ENCODE measurements at places on chromosomes 6 and 20.

DNA sequence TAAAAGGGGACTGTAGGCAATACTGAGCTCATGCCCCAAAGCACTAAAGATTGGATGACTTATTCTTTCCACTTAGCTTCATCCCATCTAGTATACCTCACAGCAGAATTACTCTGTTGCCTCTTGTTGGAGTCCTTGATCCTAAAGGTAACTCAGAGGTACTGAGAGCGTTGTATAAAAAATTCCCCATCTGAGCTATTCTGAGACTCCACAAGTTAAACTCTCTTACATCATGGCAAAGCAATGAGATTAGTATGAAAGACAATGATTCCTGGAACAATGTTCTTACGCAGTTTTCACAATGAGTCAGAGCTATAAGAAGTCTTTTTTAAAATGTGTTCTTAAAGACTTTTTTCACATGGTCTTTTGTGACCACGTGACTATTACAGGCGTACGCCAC lies 370.1 kb downstream of the ADGRB3 start:
- no peak for DNase-seq

DNA sequence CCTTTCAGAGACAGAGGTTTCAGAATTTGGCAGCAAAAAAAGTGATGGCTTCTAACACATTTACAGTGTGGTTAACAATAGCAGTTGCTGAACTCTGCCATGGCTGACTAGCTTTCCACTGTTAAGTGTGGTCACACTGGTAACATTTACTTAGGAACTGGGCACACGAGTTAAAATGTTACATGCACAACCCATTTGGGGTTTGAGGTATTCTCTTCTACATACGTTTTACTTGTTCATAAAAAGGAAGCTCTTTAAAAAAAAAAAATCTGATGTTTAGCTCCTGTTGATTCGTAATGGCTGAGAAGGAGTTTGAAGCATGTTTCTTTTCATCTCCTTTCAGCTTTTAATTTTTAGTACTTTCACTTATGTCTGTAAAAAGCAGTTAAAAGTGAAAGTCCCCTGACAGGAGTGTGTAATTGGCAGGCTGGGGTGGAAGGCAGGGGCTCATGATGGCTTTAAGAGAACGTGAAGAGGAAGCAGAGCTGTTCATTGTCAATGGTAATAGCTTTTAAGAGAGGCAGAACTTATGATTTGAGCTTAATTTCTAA lies 245.9 kb downstream of the FARS2 start:
- no peak for DNase-seq

- no peak for DNase-seq
Measured at GRCh38 chr6:142728910-142729481, 216.0 kb downstream of the HIVEP2 start.

DNA sequence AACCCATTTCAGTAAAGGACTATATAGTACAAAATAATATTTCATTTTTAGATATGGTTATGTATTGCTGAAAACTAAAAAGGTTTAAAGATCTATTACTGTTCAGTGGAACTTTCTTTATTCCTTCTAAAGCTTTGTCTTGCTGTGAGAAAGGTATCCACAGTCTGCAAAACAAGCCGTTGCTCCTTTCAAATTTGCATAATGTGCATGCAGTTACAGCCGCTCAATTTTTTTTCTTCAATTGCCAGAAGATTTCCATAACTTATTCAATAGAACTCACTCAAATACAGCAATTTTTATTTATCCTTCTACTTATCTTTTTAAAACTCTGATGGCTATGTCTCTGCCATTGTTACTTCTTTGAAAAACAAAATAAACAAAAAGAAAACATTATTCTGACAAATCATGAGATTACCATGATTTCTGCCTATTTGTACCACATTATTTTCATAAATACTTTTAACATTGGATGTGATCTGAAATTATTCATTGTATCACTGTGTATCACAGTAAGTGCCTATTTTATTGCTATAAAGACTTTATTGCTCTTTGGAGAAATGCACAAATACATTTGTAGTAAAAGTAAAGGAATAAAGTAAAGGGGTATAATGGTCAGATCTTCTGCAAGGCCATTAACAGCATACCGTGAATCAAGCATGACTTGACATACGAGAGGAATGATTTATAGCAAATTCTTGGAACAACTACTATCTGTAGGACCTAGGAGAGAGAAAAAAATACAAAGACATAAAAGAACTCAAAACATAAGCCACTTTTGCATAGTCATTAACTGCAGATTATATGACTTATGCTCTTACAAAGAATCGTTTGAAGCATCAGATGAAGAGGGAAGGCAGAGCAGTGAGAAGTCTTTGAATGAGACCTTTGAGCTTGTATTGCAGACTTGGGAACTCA lies 29.6 kb upstream of the HBS1L start:
- DNase-seq: no peak

GRCh38 chr20:20712004-20712473 lies 405 bp downstream of the RALGAPA2 start:
- DNase-seq: no peak

GRCh38 chr6:101633081-101633480 lies 239.6 kb downstream of the GRIK2 start:
- DNase-seq: no peak

DNA sequence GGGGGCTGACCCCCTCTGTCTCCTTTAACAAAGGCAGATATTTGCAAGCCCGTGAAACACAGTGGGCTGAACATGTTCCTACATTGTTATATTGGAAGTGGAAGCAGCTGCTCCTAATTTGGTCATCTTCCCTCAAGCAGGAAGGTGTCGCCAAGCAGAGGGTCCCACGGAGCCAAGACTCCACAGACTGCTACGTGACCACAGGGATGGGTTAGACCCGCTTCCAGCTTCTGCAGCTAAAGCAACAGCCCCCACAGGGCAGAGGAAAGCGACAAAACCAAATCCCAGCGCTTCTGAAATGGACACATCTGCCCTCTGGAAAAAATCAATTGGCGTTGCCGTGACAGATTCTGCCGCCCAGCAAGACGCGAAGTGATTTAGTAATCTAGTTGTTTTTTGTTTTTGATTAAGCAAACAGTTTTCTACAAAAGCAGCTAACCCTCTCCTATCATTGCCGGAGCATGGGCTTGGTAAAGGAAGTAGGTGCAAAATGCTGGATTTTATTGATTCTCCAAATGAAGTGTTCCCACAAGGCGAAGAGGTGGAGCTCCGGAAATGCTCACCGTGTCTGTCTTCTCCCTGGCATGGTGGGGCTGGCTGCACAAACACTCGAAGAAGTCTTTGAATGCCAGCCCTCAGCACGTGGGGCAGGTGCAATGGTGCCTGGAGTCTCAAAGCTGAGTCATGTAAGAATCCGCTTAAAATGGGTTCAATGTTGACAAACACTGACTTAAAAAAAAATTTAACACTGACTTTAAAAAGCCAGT lies 79.4 kb upstream of the FRMD1 start:
- DNase-seq: no peak

- DNase-seq: no peak
Measured at GRCh38 chr20:25048519-25048952, 9.4 kb downstream of the ACSS1 start.

DNA sequence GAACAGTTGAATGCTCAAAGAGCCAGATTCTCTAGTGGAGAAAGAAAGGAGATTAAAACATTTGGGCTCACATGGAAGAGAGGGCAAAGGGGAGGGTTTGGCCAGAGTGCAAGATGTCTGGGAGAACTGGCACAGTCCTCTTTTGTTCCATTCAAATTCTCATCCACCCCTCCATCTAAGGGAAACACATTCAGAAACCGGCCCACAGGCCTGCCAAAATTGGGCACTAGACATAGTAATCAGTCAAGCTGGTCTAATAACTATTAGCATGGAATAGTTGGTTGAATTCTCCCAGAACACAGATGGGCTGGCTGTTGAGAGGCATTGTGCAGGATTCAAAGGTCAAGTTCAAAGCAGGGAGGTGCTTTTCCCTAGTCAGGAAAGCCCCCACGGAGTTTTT lies 341.4 kb upstream of the IRAK1BP1 start:
- no peak for DNase-seq

- DNase-seq: peak; percentile 18
Measured at GRCh38 chr20:24337069-24337468, 132.4 kb upstream of the SYNDIG1 start.

DNA sequence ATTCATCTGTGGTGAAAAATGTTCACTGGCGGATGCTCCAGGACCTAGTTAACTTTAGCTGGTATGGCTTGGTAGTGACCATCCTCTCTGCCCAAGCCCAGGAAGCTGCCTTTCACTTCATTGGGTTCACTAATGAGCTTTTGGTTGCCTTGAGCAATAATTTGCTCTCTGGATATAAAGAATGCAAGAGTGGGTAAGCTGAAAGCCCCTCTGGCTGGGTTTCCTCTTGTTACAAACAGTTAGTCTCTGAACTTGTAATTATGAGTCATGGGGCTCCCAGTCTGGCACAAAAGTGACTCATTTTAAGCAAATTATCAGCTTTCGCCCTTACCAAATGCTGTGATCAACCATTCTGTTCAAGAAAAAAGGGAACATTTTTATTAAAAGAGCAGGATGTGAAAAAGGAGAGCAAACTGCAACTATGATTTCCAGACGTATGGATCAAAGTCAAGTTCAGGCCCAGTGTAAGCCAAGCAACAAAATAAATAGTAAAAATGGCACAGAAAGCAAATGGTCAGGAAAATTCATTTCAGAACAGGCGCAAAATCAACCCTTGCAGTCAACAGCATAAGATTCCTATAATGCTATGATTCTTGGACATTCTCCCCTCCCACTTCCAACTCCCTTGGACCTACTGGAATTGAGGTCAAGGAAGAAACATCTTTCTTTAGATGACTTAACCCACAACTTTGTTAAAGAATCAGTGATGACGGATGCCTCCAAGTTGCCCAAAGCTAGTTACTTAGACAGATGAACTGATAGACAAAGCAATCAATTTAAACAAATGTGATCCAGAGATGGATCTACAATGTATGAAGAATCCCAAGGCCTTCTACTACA lies 130.0 kb upstream of the KCNK16 start:
- peak; percentile 47 for DNase-seq

DNA sequence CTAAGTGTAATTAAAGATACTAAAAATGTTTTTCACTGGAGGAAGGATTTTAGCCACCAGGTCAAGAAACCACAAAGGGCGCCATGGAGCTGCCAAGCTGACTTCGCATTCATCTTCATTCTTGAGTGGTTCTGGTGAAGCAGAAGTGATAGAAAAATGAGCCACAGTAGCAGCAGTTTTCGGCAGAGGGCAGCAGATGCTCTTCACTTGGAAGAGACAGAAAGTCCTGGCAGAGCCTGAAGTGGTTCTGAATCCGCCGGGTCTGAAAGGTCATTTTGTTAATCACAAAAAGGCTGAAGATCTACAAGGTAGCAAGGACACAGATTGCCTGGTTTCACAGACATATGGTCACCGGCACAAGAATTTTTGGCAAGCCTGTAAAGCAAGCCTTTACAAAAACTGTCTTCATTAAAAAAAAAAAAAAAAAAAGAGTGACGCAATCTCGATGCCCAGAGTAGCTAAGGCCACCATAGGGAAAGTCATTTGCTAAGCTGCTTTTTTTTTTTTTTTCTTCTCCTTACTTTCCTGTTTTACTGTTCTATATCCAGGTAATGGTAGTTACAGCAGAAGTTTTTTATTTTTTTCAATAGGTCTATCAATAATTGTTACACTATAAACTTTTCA lies 345.1 kb upstream of the AGPAT4 start:
- DNase-seq: peak; percentile 13

DNA sequence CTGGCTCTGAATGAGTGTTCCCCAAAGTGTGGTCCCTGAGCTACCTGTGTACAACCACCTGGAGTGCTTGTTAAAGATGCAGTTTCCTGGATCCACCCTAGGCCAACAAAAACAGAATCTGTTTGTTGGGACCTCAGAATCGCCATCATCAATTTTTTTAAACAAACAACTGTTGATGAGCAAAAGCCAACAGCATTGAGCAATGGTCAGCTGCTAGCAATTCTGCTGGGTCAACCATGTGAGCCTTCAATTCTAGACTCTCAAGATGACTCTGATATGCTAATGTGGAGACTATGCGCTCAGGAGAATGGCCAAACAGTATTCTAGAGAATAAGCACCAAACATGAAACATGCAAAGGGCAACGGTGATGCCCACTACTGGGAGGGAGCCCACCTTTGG lies 64.4 kb upstream of the IYD start:
- DNase-seq: no peak
